Kidney (tissue), 22 donors: ENCODE measurements at places on chromosomes 2 and 18. TPM values are rescaled to one million over a fixed set of nuclear protein-coding genes. Genes with fewer than 3 reads are reported as not detected.

Gene HES6
- 5.2 TPM for total RNA-seq

Gene SULT1C4
- total RNA-seq, result 24.7 TPM

DNA sequence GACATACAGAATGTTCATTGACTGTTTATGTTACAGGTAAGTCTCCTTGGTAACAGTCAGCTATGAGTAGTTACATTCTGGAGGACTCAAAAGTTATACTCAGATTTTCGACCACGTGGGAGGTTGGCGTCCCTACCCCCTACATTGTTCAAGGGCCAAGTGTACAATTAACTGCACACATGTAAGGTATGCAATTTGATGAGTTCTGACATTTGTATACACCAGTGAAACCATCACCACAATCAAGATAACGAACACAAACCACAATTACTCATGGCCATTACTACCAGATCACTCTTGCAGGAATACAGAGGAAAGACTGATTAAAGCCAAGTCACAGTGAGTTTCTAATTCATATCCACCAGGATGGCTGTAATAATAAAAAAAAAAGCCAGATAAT lies 39.6 kb upstream of the LDLRAD4 start:
- no peak for DNase-seq

DNA sequence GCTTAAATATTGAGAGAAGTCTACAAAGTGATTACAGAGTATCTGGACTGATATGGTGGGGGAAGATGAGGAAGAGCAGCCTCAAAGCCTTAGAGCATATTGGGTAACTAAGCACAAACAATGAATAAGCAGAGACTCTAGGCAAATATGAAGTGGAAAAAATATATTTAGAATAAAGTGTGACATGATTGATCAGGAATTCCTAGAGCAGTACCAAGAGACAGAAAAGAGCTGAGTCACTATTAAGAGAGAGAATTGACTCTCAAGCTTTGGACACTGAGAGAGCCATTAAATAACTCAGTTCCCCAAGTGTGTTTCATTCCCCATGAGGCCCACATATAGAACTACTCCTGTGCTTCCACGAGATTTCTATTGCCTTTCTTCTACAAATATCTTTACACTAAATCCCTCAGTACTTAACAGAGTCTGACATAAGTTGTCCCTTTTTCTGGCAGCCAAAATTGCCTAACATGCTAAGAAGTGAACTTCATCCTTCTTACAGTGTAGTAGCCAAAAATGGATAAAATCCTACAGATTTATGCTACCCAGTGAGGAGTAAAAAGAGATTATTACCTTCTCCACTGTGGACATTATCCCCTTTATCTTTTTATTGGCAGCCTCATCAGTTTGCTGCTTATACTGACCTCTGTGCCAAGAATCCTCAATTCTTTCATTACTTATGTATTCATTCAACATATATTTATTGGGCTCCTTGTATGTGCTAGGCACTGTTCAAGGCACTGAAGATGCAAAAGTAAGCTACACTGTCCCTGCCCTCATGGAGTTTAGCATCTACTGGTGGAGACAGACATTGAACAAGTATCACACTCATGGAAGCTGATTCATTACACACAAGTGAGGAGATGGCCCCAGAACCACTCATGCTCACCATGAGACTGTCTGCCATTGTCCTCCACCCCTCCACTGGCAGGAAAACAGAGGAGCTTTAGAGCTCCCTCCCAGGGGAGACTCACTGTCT lies 45.4 kb downstream of the SLC40A1 start:
- DNase-seq, result no peak

Gene REG3G
- total RNA-seq, result 8.8 TPM

Gene IL1A
- 0.13 TPM for total RNA-seq

Gene EFEMP1
- 171 TPM for total RNA-seq

Gene ZC3H8
- total RNA-seq, result 6.8 TPM
